ENCODE measurements at places on chromosomes 5 and 9.

- no peak for DNase-seq
These were observed 1.4 kb upstream of the CSNK1A1 start for GRCh38 chr5:149552553-149553160.

DNA sequence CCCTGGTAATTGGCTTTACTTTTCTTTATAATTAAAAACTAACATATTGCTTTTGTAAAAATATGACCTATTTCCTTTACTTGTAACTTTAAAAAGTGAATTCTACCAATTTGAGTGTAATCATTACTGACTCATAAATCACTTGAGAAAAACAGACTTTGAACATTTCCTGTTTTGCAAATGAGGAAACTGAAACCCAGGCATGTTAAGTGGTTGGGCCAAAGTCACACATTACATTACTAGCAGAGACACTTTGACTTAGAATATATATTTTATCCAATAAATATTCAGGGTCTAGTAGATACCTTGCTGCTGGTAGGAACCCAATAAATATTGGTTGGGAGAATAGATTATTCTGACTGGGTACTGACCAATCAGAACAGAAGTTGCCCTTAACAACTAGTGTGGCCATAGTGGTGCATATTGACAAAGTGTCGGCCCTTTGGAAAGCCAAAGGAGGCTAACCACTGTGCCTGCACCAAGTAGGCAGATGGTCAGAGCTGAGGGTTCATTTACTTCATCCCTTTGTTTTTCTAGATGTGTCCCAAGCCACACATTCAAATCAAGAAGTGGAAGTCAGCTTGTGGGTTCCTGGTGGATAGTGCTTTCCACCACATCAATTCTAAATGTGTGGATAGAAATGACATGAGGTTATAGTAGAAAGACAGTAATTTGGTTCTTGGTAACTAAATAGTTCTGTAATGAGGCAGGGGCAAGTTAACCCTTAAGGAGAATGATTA, 365.1 kb upstream of the RIOK2 start:
- no peak for DNase-seq

DNA sequence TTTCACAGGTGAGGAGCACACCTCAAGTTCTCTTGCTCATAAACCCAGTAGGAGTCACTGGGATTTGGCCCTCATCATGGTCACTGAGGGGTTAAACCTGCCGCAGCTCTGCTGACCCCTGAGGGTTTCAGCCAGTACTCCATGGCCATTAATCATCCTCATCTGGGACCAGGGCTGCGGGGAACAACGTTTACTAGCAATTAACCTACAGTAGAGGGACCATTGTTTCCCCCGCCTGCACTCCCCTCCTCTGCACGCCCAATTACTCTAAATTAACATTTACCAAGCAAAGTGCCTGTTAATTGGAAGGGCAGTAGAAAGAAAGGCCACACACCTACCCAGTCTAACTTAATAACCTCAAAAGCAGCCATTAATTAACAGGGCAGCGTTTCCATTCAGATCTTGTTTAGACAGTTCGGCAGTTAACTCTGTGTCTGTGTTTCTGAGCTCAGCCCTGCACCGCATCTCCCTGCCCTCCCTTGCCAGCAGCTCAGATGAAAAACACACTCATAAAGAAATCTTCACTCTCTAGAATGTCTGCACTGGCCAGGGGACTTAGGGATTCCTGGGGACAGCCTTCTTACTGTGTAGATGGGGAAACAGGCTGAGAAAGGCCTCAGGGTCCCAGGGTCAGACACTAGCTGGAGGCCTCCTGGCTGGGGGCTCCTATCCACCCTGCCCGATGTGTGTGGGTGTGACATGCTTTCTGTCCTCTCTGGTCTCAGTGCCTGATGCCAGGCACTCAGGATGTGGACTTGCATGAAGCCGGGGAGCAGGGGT, 51.6 kb downstream of the ALG2 start:
- peak; percentile 24 for DNase-seq

DNA sequence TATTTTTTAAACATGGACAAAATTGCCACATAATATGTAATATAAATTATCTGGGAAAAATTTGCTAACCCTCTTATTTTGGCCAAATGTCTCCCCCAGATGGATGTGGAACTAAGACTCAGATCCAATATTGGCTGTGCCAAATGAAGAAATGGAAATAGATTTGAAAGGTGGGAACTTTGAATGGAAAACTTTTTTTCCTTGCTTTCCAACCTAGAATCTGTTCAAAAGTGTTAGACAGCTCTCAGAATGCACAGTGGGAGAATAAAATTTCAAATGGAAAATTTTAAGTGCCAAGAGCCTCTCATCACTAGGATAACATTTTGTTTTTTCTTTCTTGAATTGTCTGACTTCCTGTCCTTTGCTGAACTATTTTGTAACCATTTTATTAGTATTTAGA, 142.6 kb upstream of the GAS1 start:
- DNase-seq: no peak

- DNase-seq: no peak
These were observed 993.0 kb downstream of the MAT2B start for GRCh38 chr5:164498438-164498837.

DNA sequence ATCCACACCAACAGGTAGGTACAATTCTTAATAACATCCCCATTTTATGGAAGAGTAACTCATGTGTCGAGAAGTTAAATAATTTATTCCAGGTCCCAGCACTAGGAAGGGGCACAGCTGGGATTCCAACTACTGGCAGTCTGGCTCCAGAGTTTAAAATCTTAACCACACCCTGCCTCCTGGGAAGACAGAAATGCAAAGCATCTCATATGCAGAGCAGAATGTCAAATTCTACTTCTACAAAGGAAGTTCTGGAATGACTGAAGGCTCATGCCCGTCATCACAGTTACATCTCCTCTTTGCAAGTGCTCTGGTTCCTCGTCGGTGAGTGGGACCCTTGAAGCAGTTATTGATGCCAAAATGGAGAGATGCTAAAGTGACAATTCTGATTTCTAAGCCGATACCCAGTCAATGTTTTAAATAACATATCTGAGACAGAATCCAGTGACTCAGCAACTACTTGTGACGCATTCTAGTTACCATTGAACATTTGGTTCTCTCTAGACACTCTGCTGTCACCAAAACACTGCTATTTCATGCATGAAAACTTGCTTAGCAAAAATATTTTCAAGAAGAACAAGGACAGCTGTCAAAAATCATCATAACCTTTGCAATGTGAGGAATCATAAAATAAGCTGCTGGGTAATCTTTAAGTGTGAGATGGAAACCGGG, 412.7 kb downstream of the CTNND2 start:
- no peak for DNase-seq

GRCh38 chr5:100768221-100768620, 134.9 kb downstream of the ST8SIA4 start:
- no peak for DNase-seq

DNA sequence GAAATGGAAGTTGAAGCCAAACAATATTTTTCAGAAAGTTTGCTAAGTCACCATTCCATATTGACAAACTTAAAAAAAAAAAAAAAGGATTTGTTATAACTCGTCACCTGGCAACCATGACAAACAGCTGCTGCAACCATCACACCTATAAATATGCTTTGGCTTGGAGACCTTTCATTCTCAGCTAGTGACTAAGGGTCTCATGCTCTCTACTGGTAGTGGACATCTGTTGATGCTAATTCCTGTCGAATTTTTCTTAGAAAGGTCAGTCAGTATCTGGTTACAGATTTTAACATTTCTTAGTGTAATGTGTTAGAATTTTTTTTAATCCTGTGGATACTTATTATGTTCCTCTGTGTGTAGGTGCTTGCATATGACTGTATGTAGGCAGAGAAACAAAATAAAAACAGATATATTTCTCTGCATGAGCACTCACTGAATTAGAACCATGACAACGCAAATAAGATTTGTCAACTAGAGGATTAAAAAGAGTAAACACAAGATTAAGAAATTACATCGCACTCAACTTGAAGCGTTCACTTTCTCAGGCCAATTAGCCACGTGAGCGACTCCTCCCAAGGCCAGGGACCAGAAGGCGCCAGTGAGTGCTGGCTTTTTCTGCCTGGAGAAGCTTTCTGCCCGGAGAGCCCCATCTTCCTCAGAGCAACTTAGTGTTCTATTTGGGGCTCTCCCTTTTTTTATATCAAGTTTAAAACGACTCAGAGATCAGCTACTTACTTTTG, 27.0 kb upstream of the ZNF622 start:
- DNase-seq: no peak

GRCh38 chr5:98490348-98490747, 283.1 kb upstream of the RGMB start:
- DNase-seq: no peak

DNA sequence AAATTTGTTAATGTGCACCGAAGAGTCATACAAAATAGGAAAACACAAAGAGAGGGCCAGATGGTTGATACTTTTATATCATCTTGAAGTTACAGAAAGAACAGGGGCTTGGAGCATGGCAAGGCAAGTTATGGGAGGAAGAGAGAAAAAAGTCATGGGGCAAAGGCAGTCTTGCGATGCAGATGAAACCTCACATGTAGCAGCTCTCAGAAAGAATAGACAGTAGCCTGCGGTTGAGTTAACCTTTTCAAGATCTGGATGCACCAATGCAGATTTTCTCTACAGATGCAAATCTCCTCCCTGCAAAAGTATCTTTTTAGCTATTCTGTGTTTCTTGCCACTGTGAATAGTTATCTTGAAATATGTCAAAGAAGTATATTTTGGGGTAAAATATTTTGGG, 243.9 kb downstream of the TMEM167A start:
- no peak for DNase-seq

GRCh38 chr5:138515556-138516245, 27.3 kb downstream of the ETF1 start:
- no peak for DNase-seq

DNA sequence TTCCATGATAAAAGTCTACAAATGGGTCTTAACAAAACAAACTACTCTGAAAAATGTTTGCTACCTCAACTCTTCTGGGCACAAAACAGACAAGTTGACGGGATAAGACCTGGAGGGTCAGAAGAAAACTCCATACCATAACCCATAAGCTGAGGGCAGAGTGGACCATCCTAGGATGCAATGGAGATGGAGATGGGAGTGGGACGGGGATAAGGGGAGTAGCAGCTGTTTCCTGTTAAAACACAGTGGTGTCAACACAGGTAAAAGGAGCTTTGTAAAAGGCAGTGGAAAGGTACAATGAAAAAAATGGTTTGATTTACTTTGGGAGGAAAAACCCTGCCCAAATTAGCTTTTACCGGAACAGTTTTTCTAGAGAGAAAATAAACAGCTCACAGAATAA, 41.6 kb downstream of the CEMIP2 start:
- no peak for DNase-seq
